Dermis blood vessel endothelial cell (primary cell): ENCODE measurements at places on chromosomes 2 and 18. TPM values are rescaled to one million over a fixed set of nuclear protein-coding genes. Genes with fewer than 3 reads are reported as not detected.

Gene ALK
- not detected in 2 replicates for total RNA-seq

Gene EGR4
- not detected in 2 replicates for total RNA-seq

Gene COBLL1
- total RNA-seq = 4.6 and 7.8 TPM in 2 replicates

Gene TCF7L1
- total RNA-seq = 8.5 and 12.1 TPM in 2 replicates

Gene AQP12A
- total RNA-seq = not detected in 2 replicates

Gene VWA3B
- total RNA-seq = not detected in 2 replicates

Gene C2orf15
- total RNA-seq = 0.37 TPM in 1 of 2 replicates, not detected in the other

Gene EMX1
- total RNA-seq = not detected in 2 replicates

Gene SCN7A
- under 0.01 TPM in 1 of 2 replicates, not detected in the other for total RNA-seq

Gene ALPG
- total RNA-seq = 0.05 TPM in 1 of 2 replicates, not detected in the other

Gene SLC9A4
- total RNA-seq = not detected in 2 replicates

Gene SPDYA
- 0.34 and 0.56 TPM in 2 replicates for total RNA-seq

Gene ACAA2
- 27.4 and 40.7 TPM in 2 replicates for total RNA-seq

Gene NDC80
- 9.0 and 38.6 TPM in 2 replicates for total RNA-seq
